ENCODE measurements at places on chromosomes 4 and X.
A peak's percentile ranks its signal among the peaks of the same experiment; 100 is the strongest.

DNA sequence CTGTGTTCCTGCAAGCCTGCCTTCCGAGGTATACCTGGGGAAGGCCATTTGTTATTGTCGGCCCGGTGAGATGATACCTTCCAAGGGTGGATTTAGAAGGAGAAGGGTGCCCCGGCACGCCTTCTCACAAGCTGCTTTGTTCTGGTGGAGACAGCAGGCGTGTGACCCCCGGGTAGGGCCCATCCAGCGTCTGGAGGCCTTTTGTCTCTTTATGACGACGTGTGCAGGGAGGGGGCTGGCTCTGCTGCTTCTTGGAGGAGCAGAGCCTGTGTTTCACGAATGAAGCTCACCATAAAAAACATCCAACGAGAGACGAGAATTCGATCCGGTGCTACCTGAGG is 45.3 kb downstream of the SHOX start:
- DNase-seq, result no peak

GRCh38 chrX:2967998-2968909 is 38.1 kb upstream of the ARSH start:
- no peak for DNase-seq

DNA sequence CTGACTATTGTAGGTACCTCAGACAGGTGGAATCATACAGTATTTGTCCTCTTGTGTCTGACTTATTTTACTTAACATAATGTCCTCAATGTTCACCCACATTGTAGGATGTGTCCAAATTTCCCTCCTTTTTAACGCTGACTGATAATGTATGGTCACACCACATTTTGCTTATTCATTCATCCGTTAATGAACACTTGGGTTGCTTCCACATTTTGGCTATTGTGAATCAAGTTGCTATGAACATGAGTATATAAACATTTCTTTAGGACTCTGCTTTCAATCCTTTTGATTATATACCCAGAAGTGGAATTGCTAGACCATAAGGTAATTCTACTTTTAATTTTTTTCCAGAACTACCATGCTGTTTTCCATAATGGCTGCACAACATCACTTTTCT is 87.0 kb upstream of the NDP start:
- no peak for DNase-seq

- no peak for DNase-seq
These were observed 2.1 kb downstream of the RGN start for GRCh38 chrX:47080215-47080914.

DNA sequence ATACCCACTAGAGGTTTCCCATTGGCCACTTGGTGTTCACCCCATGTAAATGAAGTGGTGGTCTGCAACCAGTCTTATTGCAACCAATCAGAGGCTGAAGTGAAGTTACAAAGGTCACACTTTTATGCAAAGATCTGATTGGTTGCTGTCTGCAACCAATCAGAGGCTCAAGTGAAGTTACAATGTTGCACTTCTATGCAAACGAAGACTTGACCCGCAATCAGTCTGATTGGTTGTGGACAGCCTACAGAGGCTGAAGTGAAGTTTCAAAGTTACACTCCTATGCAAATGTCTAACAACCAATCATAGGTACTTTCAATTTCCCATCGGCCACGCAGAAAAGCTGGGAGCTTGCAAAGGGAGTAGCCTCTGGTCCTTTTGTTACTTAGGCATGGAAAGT is 22.3 kb upstream of the XPNPEP2 start:
- DNase-seq, result no peak

- DNase-seq, result no peak
These were observed 26.5 kb downstream of the RASSF6 start for GRCh38 chr4:73593631-73594241.

DNA sequence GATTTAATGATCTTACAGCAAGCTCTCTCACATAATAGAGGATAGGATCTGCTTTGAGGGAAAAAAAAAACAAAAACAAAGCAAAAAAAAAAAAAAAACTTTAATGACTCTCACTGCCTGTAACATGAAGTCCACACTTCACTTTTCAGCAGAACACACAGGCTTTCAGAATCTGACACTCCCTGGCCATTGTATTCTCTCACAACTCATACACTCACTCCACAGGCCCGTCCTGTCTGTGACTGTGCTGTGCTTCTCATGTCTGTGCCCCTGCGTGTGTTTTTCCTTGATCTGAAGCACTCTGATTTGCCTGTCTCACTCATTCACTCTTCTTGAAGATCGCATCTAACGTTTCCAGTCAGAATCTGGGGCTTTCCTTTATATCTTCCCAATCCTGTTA is 460.8 kb downstream of the TMA16 start:
- DNase-seq, result no peak

DNA sequence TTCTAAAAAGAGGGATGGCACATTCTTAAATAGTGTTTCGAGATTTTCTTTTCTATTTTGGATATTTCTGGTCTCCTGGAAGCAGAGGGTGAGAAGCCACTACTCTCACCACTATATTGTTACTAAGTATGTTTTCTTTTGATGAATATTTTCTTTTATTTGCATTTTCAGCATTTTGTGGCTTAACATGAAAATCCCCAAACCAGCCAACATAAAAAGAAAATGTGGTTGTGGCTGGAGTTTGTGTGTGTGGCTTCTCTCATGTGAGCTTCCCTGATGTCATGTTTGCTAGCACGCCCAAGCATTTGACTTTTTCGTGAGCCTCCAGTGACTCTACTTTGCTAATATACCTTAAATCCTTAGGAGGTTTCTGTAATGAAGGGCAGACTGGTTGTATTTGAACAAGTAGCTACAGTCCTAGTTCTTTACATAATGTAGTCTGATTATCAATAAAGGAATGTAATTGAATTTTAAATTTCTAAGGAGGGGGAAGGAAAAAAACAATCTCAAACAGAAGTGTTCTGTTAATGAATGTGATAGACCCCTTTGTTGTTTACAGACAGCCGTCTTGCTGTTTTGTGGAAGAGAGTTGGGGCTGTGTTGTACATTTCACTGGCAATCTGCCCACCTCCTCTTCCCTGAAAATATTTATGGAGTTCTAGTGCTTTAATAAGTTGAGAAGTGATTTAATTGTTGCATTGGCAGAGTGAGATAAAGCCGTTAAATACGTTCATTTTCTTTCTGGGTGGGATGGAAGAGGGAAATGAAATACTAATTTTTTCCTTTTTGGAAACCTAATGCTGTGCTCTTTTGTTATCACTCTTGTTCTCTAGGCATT is 114.6 kb downstream of the ARHGAP10 start:
- DNase-seq, result no peak

- DNase-seq, result no peak
These were observed at the start of gene CYBB for GRCh38 chrX:37779857-37780256. CYBB (plus strand) TSS chrX:37780059; CDS start chrX:37780078, 19 bp downstream.

GRCh38 chr4:153773236-153773690 is 13.4 kb upstream of the RNF175 start:
- no peak for DNase-seq

GRCh38 chr4:120750152-120750525 is 172.4 kb downstream of the PRDM5 start:
- no peak for DNase-seq

DNA sequence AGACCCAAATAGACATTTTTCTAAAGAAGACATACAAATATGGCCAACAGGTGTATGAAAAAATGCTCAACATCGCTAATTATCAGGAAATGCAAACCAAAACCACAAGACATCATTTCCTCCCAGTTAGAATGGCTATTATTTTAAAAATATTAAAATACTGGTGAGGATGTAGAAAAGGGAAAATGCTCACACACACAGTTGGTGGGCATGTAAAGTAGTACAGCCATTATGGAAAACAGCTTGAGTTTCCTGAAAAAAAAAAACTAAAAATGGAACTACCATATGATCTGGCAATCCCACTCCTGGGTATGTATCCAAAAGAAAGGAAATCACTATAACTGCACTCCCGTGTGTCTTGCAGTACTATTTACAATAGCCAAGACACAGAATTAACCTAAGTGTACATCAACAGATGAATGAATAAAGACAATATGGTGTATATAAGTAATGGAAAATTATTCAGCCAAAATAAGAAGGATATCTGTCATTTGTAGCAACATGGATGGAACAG is 128.9 kb upstream of the DKK2 start:
- no peak for DNase-seq

- no peak for DNase-seq
These were observed 877 bp downstream of the GPRASP1 start for GRCh38 chrX:102652031-102652688.

DNA sequence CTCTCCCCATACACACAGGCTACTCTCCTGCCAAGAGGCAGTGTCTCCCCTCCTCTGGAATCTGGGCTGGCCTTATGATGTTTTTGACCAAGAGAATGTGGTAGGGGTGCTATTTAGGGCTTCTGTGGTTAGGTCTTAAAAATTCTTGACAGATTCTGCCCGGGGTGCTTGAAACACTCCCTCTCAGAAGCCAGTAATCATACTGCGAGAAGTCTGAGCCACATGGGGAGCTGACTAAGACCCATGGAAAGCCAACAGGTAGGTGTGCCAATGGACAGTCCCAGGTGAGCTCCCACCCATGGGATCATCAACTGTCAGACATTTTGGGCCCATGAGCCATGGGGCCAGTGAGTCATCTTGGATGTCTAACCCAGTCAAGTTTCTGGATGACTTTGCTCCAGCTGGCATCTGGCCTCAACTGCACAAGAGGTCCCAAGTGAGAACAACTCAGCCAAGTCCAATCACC is 315.7 kb downstream of the FBXW7 start:
- no peak for DNase-seq

DNA sequence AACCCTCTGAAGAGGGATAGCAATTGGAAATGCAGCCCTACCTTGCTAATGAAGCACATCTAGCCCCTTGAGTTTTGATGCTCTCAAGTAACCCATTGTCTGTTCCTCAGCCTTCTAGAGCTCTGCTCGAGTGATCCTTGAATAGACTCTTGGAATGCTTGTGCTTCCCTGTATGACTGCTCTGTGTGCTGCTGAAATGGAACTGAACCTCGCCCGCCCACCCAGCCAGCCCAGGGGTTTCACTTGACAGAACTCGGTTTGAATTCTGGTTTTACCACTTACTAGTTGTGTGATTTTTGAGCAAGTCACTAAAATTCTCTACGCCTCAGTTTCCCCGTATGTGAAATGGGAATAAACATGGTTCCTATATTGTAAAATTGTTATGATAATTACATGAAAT is 77.1 kb downstream of the MID2 start:
- no peak for DNase-seq

GRCh38 chr4:136725286-136726081 is 806.8 kb downstream of the PCDH18 start:
- no peak for DNase-seq

GRCh38 chrX:129772796-129773431 is 6.8 kb upstream of the SASH3 start:
- DNase-seq, result no peak

GRCh38 chr4:120841580-120841979 is 80.9 kb downstream of the PRDM5 start:
- DNase-seq, result no peak

DNA sequence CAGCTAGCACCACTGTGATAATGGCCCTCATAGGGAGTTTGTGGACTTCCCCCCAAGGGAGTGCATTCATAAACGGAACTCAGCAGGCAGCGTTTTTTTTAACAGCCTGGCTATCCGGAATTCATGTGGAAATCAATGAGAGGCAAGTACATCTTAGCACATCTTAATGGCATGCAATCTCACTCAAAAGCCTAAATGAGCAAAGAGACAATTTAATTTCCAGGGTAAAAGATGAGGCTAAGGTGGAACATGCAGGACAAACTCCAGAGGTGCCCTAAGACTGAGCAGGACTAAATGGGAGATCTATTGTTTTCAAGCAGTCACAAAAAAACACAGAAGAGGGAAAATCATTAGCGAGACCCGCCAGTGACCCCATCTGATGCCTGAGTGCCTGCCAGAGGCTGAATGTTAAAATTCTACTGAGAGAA is 243.5 kb upstream of the KCNIP4 start:
- no peak for DNase-seq

DNA sequence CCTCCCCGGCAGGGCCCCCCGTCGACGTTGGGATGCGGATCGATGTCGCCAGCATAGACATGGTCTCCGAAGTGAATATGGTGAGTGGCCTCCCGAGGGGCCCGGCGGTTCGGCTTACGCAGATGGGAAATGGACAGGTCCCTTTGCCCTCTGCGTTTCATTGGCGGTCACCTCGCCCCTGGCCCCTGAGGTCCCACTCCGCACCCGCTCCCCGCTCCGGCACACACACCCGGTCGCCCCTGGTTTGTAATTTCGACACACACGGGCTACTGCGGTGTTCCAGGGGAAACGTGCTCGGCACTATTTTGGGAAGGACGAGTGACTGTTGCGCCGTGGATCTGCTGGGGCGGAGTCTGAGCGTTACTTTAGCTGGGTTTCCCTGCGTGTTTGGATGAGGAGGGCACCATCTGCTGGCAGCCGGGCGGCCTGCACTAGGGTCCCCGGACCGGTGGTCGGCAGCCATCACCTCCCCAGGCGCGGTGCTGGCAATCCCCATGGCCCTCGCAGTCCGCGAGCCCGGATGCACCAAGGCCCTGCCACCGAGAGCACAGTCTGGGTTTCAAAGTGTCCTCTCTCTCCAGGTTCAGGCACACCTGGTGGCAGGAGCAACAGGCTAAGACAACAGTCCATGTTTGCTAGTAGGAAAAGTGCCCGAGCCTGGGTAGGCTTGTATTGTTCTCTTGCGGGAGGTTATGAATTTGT is 1.2 kb downstream of the GABRB1 start:
- peak; percentile 75 for DNase-seq

DNA sequence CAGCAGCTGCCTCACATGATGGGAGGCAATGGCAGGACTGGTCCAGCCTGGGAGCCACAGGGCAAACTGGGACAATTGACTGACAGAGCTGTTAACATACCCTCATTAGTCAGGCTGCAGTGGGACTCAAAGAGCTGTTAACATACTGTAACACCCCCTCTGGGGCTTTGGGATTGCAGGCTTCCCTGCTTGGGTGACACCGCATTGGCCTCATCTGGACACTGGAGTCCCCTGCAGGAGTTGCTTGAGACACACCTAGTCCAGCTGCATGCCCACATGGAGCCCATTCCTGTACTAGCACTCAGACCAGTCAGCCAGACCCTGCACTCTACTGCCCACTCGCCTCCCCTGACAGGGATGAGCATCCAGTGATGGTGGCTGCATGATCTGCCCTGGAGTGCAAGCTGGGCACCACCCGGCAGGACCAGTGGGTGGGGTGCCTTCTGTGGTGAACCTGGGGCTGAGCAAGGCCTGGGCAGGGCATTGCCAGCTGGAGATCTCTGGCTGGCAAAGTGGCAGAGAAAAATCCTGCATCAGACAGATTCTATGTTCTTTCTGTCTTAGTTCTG is 138.8 kb downstream of the DTHD1 start:
- DNase-seq, result no peak

All from progenitor cell of endocrine pancreas (in vitro differentiated cells).